HCT116 (cell line): ENCODE measurements at places on chromosomes 12 and 14.

GRCh38 chr14:64092338-64092737 is 201.8 kb downstream of the ESR2 start:
- DNase-seq, result no peak

DNA sequence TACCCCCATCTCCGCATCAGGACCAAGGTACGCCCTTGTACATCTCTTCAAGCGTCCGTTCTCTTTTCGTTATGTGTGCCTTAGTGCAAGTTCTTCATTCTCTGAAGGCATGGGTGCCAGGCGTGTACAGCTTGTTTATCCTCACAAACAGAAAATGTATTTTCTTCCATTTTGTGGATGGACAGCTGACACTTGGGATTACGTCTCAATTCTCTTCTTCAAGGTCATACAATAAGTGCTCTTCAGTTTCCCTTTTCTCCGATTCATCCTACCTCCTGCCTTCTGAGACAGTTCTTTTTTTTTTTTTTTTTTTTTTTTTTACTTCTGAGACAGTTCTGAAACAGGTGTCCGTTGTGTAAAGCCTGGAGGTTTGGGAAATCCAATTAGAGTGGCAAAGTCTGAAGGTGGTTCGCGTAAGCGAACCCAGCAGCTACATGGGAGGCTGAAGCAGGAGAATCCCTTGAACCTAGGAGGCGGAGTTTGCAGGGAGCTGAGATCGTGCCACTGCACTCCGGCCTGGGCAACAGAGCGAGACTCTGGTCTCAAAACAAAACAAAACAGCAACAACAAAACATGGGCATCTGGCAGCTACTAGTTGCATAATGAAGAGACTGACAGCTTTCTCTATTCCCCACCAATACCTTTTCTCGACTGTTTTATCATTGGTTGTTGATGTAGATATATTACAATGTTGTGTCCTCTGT is 734 bp downstream of the COX6A1 start:
- no peak for DNase-seq

DNA sequence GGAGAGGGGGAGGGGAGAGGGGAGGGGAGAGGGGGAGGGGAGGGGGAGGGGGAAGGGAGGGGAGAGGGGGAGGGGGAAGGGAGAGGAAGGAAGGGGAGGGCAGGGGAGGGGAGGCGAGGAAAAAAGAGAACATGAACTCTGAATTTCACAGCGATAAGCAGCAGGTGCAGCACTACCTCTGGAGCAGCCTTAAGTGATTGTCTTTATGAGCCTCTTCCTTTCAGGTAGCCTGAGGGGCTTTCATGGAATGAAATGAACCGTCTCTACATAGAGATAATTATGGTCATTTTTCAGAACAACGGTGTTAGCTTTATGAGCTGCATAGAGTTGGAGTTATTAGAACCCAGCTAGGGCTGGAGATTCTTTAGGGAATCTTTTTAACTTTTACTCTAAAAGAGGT is 18.1 kb upstream of the PTCSC3 start:
- DNase-seq, result no peak

DNA sequence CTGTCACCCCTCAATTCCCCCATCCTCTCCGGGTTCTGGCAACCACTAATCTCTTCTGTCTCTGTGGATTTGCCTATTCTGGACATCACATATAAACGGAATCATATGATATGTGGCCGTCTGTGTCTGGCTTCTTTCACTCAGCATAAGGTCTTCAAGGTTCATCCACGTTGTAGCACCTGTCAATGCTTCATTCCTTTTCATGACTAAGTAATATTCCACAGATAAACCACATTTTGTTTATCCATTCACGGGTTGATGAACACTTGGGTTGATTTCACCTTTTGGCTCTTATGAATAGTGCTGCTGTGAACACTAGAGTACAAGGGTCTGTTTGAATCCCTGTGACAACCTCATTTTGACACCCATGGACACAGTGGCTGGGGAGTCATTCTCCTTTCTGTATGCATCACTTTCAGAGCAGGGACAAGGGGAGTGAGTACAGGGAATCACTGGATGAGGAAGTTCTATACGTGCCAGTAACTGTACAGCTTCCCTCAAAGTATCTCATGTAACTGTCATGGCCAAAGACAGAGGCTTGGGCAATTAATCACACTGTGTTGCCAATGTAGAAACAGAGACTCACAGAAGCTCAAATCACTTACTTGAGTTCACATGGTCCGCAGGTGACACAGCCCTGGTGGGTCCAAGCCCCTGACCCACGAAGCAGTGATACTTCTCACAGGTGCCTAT is 10.9 kb upstream of the TESC start:
- no peak for DNase-seq

DNA sequence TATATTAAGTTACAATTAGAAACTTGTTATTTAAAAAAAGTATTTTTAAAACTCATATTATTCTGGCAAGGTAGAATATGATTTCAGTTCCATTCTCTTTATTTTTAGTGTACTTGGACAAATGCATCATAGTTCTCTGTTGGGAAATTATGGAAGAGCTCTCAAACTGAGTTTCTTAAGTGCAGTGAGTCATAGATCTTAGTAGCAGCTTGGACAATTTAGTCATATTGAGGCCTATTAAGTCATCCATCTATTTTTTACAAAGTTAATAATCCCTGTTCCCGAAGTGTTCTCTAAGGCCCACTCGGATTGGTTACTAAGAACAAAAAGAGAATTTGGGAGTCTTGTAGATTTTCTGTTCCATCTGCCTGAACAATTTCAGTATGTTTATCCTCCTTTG is 113.9 kb downstream of the ANO4 start:
- no peak for DNase-seq

- DNase-seq, result no peak
Measured at GRCh38 chr14:102901633-102902032, 20.8 kb upstream of the AMN start.

DNA sequence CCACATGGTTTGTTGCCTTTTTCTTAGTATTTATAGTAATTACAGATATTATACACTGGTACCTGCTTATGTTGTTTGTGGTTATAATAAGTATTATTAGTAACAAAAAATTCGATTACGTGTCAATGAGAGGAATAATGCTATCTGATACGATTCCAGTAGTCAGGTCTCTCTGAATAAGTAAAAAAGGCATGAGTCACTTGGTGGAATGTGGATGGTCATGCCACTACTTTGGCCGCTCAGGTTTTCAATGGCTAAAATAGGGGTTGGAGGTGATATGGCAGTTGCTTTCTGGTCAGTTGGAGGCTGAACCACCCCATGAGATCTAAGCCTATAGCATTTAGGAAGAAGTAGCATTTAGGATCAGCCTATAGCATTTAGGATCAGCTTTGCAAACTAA is 255.9 kb downstream of the NPAS3 start:
- no peak for DNase-seq

DNA sequence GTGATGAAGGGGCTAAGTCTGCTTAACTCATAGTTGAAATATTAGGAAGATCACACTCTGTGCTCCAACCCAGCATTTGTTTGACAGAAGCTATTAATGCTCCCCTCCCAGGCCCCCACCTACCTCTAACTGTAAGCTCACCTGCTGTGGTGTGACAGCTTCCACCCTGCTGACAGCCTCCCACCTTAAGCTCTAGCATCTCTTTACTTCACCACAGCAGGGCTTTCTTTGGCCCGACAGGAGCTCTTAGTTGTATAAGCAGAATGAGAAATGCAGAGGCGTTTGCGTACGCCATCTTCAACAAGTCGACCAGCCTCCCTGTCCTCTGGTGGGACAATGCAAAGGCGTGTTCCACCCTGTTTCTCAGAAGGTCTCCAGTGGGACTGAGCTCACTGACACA is 80.1 kb upstream of the OSBPL8 start:
- no peak for DNase-seq

- no peak for DNase-seq
Measured at GRCh38 chr14:68977180-68977717, 1.9 kb downstream of the ACTN1 start.

GRCh38 chr12:61356485-61356884 is 903.7 kb upstream of the USP15 start:
- no peak for DNase-seq

DNA sequence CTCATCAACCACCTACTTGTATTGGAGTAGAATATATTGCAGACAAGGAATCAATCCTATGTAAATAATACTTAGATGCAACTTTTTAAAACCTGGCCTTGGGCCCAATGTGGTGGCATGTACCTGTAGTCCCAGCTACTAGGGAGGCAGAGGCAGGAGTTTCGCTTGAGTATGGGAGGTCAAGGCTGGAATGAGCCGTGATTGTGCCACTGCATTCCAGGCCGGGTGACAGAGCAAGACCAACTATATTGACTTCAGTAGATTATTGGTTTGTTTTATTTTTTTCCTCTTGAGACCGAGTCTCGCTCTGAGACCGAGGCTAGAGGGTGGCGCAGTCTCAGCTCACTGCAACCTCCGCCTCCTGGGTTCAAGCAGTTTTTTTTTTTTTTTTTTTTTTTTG is 3.6 kb downstream of the LARP4 start:
- no peak for DNase-seq

- no peak for DNase-seq
Measured at GRCh38 chr14:58571769-58572472, 65.8 kb upstream of the DACT1 start.

DNA sequence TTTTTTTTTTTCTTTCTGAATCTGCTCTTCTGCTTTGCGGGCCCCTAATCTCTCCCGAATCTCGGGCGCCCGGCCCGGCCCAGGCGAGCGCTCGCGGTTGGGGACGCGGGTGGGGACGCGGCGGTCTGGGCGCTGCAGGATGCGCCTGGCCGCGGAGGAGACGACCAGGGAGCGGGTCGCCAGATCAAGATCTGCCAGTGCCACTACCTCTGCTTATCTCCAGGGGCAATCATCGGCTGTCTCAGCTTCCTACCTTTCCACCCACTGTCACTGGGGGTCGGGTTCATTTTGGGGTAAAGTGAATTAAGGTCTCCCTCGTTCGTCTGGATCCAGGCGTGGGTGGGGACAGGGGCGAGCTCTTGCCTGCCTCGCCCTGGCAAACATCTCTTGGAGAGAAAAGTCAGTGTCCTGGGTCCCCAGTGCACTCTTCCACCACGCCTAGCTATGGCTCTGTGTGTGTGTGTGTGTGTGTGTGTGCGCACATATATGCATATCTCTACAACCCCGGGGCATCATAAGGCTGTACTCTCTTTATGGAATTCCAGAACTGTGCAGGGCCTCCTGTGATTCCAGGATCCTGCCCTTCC is 422.3 kb downstream of the VRK1 start:
- no peak for DNase-seq

GRCh38 chr12:116338064-116338846 is 60.8 kb upstream of the MED13L start:
- DNase-seq, result no peak

DNA sequence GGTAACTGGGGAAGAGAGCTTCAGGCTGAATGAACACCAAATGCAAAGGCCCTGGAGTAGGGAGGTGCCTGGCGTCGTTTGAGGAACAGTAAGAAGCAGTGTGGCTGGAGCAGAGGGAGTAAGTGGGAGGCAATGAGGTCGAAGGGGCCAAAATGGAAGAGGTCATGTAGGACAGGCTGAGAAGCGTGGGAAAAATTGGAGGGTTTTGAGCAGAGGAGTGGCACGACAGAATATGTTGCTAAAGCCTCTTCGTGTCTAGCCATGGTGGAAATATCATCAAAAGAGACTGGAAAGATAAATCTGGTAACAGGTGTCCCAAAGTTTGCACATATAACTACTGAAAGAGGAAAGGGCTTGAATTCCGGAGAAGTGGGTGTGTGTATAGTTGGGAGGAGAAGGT is 1.9 kb downstream of the TRIM9 start:
- no peak for DNase-seq

DNA sequence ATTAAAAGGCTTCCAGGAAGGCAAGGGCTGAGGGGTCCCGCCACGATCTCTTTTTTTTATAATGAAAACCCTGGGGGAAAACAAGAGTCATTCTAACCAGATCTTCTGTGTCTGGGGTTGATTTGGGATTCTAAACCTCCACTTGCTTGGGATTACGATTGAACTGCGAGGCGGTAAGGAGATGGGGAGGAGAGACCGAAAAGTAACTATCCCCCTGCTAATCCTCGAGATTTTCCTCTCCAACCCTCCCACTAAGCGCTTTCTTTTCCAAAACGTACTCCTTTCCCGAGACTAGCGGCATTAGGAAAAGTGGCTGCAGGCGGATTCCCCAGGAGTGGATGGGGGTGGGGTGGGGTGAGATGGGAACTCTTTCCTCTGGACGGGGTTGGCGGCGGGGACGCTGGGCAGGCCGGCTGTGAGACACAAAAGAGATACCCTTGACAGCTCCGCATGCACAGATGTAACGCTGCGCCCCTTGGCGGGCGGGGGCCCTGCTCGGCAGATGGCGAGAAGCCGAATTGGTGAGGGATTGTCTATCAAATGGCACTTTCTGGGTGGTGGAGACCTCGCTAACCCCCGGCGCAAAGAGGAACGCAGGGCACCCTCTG is 830 bp upstream of the SRRM4 start:
- DNase-seq, result no peak

DNA sequence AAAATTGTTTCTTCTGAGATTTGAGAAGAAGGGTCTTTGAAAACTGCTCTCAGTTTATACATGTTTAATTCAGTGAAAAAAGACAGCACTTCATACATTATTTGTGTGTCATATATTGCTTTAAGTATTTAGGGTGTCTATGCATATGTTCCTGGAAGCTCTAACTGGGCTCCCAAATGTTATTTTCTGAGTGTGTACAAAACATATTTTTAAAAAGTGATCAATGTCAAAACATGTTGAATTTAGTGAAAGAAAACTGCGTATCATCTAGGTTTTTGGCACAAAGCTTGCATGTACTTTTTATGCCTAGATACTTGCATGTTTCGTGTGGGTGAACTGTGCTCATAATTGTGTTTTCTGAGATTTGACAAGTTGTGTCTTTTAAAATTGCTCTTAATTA is 81.6 kb downstream of the ASCL4 start:
- DNase-seq, result no peak

GRCh38 chr14:91078095-91078737 is 17.8 kb upstream of the RPS6KA5 start:
- DNase-seq, result no peak

DNA sequence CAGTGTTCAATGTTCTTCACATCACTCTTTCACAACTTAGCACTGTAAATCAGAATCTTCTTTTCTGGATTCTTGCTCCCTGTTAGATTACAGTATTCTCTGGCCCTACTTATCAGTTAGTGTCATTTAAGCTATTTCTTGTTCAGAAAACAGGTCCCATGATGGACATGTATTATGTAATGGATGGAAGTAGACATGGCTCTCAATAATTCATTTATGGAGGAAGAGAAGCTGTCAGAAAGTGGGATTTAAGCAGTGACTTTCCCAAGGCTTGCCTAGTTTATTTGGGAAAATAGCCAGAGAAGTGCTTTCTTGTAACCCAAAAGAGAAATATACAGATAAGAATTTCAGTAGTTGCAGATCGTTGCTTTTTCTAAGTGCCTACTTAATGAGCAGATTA is 1.6 kb downstream of the ERC1 start:
- no peak for DNase-seq

DNA sequence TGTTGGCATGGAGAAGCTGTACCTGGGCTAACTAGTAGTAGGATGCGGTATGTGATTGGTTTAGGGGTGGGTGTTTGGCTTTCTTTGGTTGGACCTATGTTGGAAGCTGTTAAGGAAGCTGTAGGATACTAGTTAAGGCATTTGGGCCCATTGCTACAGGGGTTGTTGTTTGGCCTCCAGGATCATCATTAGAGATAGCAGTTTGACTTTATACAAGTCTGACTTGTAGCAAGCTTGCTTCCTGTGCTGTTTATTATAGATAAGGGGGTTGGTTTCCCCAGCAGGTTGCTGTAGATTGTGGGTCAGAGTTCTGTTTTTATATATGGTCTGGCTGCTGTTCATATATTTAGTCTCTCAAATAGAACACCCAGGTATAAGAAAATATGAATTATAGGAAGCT is 1.4 kb upstream of the PRIM1 start:
- no peak for DNase-seq

GRCh38 chr12:81811061-81811777 is 52.1 kb upstream of the PPFIA2 start:
- DNase-seq, result no peak

- DNase-seq, result no peak
Measured at GRCh38 chr12:69633061-69633460, 22.4 kb upstream of the LRRC10 start.
